ENCODE measurements at places on chromosomes 7 and 10.

DNA sequence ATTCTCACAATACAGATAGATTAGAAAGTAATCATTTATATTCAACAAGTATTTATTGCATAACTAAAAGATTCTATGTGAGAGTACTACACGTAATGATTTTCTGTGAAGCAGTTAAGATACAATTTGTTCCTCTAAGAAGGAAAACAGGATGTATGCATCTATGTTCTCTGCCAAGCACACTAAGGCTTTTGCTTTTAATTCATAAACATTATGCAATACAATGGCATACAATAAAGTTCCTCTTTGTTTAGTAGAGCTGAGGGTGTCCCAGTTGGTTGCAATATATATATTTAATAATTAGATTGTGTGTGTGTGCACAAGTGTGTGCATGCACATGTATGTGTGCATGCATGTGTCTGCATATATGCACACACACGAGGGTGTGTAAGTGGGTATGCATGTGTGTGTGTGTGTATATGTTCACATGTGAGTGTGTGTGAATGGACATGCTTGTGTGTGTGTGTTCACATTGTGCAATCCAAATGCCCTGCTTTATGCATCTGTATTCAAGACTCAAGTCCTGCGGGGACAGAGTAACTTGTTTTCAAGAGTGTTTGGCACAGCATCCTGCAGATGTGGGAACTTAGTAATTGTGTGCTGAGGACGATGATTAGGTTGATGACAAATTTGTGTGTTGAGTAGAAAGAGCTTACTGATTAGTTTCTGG lies 481.5 kb upstream of the KLF6 start:
- no peak for DNase-seq

- peak; percentile 68 for DNase-seq
Measured at GRCh38 chr7:94022550-94022949, 18.4 kb upstream of the BET1 start.

GRCh38 chr7:102415685-102416225 lies 17.6 kb upstream of the ORAI2 start:
- DNase-seq: no peak

- DNase-seq: no peak
Measured at GRCh38 chr7:127726476-127726875, 74.5 kb downstream of the SND1 start.

DNA sequence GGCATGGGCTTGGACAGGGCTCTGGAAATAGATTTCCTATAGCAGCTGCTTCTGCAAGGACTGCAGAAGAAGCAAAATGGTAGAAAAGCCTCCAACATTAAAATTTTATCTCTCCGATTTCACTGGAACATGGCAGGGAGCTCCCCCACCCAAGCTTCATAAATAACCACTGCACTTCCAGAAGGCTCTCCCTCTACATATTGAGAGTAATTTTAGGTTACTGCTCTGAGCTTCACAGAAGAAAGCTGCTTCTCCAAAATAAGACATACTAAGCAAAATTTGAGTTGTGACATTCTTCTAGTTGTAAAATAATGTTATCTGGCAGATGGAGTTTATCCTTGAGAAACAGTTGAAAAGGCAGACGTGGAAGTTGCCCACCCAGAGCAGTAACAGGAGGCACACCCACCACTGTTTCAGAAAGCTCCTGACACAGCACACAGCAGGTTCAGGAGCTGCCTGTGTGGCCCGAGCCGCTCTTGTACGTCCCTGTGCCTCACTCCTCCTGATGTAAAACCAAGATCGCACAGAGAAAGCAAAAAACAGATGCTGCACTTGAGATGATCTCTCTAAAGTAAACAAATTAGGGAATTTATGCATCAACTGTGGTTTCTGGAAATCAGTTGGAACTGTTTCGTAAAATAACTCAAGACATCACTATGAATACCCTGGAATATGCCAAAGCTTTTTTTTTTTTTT lies 621.0 kb downstream of the PARD3 start:
- DNase-seq: no peak

DNA sequence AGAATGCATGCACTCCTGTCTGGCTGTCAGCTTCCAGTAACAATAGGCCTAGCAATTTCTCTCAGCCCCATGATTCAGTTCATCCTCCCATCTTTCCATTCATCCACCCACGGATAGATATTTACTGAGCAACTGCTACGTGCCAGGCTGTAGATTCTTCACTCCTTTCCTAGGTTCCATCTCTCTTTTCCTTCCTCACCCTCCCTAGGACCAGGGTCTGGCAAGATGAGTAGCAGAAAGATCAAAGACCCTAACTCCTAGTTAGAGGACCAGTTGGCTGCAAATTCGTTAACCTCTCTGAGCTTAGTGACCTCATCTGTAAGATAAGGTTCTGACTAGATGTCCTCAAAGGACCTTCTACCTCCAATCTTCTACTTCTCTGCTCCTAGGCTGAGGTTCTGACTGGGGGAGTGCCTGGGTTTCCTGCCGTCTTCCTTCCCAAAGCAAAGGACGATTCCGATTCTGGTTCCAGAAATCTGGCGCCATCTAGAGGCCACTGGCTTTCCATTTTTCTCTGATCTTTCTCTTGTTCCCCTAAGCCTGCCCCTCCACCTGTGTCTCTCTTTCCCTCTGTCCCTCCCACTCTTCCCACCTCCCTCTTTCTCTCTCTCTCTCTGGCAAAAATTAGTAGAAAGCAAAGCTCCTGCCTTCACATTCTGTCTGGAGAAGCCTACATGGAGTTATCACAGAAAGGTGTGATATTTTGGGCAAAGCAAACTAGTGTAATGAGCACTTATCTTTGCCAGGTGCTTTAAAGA lies 26.2 kb downstream of the TBATA start:
- peak; percentile 63 for DNase-seq

GRCh38 chr7:26880852-26881251 lies 16.5 kb upstream of the SKAP2 start:
- DNase-seq: no peak

GRCh38 chr7:134699021-134699818 lies 52.6 kb downstream of the BPGM start:
- no peak for DNase-seq

GRCh38 chr7:30270921-30271320 lies 13.5 kb upstream of the ZNRF2 start:
- DNase-seq: no peak

- DNase-seq: peak; percentile 47
Measured at GRCh38 chr7:136114966-136115762, 138.0 kb upstream of the MTPN start.
